ENCODE measurements at places on chromosomes 1 and 21.

DNA sequence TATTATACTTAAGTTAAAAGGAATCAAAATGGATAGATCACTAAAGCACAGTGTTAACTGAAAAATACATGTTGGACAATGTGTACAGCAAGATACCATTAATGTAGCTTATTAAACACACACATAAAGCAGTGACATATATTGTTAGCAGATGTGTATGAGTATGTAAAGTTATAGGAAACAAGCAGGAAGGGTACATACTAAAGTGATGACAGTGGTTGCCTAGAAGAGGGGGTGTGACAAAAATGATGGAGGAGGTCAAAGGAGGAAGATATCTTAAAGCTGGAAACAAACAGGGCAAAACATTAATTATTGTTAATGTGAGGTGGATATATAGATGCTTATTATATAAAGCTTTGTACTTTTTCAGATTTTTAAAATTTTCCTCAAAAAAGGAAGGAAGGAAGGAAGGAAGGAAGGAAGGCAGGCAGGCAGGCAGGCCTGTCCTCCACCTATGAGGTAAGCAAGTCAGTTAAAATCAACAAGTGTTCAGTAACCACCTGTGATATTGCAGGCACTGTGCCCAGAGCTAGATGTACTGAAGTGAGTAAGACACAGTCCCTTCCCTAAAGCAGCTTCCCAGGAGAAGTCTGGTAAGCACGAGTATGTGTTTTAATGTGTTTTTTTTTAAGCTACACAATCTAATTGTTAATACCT is 252.9 kb upstream of the NR5A2 start:
- no peak for DNase-seq

DNA sequence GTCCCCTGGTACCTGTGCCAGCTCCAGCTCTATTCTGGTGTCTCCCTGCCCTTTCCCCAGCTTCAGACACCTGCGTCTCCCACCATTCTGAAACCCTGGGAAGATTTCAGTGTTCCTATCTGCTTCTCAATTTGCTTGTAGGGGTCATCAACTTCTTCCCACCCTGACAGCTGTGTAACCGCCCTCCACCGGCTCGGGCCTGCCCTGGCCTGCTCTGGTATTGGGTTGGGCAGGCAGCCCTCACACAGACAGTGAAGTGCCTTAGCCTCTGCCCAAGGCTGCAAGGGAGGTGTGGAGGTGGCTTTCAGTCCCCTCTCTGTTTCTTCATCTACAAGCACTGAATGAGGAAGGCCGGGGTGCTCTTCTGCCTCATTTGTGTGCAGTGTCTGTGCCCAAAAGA is 97.2 kb downstream of the LAMC2 start:
- no peak for DNase-seq

DNA sequence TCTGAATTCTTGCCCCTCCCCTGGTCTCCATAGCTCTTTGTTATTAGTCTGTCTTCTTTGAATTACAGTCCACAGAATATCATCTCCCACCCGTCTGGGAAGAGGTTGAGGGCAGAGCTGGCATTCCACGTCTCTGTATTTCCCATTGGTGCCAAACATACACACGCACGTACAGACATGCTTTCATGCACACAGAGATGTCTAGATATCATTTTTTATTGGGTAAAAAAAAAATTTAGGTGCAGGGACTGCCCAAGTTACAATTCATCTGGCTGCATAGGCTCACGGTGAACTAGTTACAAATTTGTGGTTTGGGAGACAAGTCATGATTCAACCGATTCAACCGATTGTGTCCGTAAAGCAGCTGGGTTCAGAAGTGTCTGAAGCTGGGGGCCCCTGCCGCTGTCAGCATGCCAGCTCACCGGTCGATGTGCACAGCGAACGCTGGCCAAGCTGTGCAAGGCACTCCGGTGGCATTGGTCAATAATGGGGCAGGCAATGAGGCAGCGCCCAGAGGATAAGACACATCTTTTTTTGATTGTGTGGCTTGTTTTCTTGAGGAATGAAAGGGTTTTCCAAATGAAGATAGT is 73.7 kb downstream of the KCNN3 start:
- DNase-seq: no peak

GRCh38 chr1:13801655-13802486 is 101.9 kb downstream of the PRDM2 start:
- no peak for DNase-seq

- no peak for DNase-seq
Measured at GRCh38 chr1:224801844-224802490, 127.5 kb upstream of the DNAH14 start.

Data from effector memory CD4-positive, alpha-beta T cell (primary cell).